ENCODE measurements at places on chromosomes 3 and 15.
A peak's percentile ranks its signal among the peaks of the same experiment; 100 is the strongest.

DNA sequence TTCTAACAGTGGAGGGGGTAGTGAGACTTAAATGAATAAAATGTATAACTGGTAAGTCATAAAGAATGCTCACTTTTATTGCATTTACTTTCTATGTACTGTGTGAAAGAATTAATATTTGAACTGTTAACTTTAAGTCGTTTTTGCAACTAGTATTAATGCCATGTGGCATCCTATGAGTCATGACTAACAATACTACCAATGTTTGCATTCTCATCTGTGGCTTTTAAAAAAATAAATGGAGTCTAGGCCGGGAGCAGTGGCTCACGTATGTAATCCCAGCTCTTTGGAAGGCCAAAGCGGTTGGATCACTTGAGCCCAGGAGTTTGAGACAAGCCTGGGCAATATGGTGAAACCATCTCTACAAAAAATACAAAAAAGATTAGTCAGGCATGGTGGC is 5.2 kb downstream of the C3orf49 start:
- DNase-seq: peak; percentile 13

- DNase-seq: no peak
Measured at GRCh38 chr15:79900087-79900486, 3.3 kb upstream of the MTHFS start.

GRCh38 chr15:90422936-90423335 is 34.9 kb downstream of the IQGAP1 start:
- DNase-seq: no peak

DNA sequence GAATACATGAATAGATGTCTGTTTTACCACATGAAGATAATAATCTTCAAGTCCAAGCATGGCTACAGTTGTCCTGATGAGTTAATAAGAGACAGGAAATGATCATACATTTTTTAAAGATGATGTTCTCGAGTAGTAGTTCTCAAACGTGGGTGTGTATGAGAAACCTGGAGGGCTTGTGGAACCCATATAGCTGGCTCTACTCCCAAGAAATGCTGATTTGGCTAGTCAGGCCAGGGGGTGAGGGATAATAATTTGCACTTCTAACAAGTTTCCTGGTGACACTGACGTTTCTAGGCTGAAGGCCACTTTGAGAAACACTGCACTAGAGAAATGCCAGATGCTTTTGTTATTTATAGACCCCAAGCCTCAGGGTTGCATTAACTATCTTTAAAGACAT is 37.0 kb downstream of the ROPN1B start:
- no peak for DNase-seq

- DNase-seq: no peak
Measured at GRCh38 chr15:52759969-52760368, 30.2 kb downstream of the ONECUT1 start.

DNA sequence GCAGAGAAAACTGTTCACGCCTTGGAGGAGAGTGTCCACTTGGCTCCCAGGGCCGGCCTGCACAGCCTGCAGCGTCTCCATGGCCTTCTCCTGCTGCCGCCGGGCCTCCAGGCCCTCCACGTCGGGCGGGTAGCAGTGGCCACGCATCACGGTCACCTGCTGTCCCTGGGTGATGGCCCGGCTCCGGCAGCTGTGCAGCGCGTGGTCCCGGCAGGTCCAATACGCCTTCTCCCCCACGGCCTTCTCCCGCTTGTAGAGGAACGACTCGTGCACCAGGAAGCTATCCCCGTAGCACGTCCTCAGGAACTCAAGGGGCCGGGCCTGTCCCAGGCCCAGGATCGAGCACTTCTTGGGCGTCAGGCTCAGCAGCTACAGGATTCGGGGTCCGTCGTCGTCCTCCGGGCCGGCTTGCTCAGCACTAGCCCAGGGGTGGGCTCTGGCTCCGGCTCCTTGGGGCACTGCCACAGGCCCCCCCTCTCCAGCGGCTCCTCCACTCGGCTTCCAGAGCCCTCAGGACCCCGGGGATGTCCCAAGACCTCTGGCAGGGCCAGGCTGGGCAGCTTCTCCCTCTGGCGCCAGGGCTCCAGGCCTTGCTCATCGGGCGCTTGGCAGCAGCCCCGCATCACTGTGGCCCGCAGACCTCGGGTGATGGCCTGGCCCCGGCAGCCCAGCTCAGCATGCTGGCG is 83.6 kb upstream of the FXR1 start:
- no peak for DNase-seq

GRCh38 chr15:86690566-86690965 is 610.9 kb downstream of the AGBL1 start:
- DNase-seq: no peak

DNA sequence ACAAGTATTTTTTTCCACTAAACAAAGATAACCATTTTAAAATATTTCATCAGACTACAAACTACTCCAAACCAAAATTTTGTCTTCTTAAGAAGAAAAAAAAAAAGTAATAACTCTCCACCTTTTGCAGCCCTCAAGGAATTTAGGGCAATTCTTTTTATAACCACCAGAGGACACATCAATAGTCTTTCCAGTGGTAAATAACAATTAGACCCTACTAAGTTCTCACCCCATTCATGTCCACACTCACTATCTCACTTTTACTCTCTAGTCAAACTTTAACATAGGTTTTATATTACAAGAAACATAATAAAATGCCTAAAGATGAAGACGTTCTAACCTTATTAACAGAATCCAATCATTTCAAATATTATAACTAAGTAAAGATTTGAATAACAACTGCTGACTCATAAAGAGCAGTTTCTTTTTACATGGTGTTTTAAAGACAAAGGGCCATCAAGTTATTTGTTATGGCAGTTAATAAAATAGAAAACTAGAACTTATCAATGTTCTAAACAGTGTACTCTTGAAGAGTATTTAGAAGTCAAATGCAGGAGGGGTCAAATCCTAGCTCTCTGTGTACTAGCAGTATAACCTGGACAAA is 33.0 kb downstream of the CCDC39 start:
- no peak for DNase-seq

GRCh38 chr3:147713234-147714133 is 304.3 kb downstream of the ZIC1 start:
- no peak for DNase-seq

DNA sequence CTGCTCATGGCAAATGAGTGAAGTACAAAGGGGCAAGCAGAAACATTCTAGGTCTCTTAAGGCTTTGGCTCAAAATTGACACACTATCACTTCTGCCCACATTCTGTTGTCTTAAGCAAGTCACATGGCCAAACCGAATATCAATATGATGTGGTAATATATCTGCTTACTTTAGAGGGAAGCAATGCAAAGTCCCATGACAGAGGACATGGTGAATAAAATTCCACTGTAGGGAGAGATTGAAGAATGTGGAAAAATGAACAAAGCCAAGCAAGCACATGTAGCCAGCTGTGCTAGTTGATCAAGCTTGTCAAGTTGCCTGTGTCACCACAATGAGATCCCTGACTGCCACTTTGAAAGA is 11.2 kb upstream of the TBC1D5 start:
- no peak for DNase-seq

- DNase-seq: no peak
Measured at GRCh38 chr15:42736178-42736792, 643 bp downstream of the CDAN1 start.

GRCh38 chr3:149920119-149920518 is 50.6 kb downstream of the PFN2 start:
- DNase-seq: no peak
